ENCODE measurements at places on chromosomes 11 and 22.

DNA sequence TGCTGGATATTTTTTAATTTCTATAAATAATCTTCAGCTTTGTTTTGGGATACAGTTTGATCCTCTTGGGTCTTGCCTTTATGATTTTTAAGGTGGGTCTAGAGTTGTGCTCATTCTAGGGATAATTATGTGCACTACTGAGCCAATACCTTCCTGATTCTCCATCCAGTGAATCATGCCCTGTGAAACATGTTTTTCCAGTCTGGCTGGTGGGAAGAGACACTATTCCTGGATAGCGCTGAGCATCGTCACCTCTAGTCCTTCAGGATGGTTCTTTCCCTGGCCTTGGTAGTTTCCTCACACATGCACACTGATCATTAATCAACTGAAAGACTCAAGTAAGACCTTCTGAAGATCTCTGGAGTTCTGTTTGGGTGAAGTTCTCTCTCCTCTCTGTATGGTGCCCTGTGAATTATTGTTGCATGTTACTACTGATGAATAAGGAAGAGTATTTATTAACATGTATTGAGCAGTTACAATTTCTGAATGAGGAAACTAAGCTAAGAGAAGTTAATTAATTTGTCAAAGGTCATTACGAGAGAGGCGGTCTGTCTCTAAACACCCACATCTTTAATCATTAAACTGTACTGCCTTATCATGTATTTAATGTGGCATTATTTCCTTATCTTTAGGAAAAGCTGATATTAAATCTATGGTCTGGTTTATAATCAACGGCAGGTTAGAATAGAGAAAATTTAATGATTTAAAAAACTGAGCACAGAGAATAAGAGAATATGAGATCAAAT is 39.1 kb upstream of the LIPT2 start:
- DNase-seq, result no peak

- no peak for DNase-seq
Observed at GRCh38 chr11:113006896-113007445, 45.8 kb downstream of the NCAM1 start.

DNA sequence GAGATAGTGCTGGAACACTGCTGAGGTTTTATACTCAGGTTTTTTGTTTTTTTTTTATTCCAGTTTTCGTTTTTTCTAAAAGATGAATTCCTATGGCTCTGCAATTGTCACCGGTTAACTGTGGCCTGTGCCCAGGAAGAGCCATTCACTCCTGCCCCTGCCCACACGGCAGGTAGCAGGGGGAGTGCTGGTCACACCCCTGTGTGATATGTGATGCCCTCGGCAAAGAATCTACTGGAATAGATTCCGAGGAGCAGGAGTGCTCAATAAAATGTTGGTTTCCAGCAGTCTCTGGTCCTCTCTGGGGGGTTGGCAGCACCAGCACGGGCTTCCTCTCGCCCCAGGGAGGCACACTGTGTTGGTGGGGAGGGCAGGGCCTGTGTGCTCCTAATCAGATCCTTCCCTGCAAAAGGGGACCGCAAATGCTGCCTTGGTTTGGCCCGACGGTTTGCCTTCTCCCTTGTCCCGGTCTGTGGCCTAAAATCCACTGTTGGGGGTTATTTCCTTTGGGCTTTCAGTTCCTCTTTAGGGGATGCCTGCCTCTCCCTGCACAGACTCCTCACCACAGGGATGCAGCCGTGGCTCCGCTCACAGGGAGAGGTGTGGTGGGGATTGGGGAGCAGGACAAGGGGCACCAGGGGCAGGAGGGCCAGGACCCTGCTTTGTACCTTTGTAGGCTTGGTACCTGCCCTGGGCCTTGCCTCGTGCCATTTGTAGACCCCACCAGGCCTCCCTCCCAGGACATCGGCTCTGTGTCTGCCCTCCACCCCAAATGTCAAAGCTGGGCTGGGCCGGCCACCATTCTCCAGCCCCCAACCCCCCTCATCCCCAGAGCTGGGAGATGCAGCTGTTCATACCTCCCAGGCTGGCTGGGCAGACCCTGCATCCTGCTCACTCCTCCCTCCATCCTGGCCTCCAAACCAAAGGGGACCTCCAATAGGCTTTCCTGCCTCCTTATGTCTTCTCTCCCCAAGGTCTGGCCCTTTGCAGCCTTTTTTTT is 13.5 kb downstream of the MCAT start:
- no peak for DNase-seq

DNA sequence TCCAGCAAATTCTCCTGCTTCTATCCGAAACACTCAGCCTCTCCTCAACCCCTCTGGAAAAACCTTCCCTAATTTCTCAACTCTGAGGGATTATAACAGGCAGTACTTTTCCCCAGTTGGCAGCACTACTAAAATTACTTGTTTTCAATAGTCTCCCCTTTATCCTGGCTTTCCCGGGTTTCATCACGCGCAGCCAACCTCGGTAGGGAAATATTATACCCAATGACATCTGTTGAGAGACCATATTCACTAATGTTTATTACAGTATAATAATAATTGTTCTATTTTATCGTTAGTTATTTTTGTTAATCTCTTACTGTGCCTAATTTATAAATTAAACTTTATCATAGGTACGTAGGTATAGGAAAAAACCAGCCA is 330 bp upstream of the POLD3 start:
- DNase-seq, result no peak

DNA sequence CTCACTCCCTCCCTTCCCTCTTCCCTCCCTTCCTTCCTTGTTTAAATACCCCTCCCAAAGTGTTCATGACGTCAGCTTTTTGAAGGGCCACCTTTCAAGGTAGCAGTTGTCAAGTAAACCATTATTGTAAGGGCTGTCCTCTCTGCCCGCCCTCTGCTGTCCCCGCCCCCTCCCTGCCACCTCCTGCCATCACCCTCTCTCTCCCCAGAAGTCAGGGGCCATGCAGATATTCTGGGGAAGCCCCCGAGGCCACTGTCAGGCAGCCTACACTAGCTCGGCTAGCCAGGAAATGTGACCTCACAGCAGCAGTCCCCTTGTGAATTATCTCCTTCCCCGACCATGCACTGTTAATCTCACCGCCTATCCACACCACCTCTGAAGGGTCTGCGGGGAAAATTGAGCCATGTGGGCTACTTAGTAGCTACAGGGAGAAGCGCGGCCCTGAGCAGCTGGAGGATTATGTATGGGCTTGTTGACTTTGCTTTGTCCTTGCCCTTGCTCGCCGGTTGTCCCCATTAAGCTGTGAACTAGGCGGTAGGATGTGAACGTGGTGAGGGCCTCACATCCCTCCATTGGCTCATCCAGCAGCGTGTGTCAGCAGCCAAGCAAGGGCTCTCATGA is 42.1 kb upstream of the ATXN10 start:
- no peak for DNase-seq

DNA sequence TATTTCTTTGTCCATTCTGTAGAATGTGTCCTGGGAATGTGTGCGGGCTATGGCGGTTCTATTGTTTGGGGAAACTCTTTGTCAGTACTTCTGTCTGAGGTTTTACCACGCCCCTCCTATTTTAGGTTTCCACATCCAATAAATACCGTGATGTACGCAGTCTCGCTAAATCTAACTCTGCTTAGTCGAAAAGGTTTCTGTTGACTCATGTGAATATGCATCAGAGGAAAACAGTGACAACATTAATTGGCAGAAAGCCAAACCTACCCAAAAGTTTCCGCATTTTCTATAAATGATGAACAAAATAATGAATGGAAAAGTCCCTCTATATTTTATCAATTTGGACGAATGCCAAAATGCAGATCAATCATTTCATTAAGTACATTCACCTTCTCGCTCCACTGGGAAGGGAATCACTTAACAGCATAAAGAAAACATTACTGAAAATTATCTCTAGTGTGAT is 143.4 kb downstream of the MAML2 start:
- no peak for DNase-seq

DNA sequence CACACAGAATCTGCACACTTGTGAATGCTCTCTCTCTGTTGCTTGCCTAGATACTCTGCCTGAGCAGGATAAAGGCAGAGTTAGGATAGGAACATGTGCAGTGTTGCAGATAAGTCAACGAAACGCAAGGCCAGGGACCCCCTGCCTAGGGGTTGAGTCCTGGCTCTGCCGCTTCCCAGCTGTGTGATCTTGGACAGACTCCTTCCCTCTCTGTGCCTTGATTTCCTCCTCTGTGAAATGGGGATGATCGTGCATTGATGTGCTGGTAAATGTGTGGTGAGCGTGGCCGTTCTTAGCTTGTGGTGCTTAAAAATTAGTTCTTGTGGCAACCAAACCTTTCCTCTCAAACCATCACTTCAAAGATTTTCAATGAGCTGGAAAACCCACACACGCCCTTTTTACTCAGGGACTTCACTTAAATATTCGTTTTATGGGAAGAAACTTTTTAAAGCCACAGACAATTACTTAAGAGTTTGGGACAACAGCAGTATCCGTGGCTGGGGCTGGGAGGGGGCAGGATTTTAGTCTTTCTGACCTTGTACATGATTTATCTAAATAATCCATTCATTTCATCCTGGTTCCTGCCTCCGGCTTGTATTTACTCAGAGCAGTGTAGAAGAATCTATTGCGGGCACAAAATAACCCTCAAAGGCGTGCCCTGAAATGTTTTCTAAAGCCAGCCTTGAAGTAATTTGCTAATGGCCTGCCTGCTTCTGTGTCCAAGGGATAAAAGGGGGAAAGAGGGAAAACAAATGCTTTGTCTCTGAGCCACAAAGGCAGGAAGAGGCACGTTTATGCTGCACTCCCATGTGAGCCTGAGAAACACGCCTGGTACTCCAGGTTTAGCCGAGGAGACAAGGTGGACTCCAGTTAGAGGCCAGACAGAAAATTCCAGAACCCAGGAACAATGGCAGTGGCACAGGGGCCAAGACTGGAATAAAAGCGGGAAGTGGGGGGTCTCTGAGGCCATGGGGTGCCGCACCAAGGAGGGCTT is 85.0 kb upstream of the CRYBB3 start:
- DNase-seq, result no peak

DNA sequence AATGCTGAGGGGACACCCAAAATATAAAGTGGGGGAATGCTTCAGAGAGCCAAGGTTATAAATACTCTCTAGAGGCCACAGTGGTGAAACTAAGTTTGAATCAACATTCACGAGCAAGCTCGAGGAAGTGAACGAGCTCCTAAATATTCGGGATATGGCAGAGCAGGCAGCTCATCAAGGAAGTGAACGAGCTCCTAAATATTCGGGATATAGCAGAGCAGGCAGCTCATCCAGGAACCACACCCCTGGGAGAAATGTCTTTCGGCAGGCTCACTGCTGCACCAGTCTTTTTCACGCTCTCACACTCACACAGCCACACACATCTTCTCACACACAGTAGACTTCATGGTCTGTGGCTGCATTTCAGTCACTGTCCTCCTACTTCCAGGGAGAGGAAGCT is 787.5 kb downstream of the OPCML start:
- no peak for DNase-seq

- no peak for DNase-seq
Observed at GRCh38 chr11:12410006-12410728, 32.8 kb downstream of the PARVA start.

- peak; percentile 36 for DNase-seq
Observed at GRCh38 chr11:6319704-6320410, 444 bp downstream of the CAVIN3 start.

DNA sequence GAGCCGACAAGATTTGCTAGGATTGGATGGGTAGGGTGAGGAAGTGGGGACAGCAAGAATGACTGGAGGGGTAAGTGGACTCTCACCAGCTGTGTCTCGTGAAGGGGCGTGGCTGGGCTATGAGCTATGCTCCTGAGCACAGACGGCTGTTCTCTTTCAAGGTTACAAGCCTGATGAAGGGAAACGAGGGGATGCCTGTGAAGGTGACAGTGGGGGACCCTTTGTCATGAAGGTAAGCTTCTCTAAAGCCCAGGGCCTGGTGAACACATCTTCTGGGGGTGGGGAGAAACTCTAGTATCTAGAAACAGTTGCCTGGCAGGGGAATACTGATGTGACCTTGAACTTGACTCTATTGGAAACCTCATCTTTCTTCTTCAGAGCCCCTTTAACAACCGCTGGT is 19.9 kb downstream of the F2 start:
- DNase-seq, result no peak

DNA sequence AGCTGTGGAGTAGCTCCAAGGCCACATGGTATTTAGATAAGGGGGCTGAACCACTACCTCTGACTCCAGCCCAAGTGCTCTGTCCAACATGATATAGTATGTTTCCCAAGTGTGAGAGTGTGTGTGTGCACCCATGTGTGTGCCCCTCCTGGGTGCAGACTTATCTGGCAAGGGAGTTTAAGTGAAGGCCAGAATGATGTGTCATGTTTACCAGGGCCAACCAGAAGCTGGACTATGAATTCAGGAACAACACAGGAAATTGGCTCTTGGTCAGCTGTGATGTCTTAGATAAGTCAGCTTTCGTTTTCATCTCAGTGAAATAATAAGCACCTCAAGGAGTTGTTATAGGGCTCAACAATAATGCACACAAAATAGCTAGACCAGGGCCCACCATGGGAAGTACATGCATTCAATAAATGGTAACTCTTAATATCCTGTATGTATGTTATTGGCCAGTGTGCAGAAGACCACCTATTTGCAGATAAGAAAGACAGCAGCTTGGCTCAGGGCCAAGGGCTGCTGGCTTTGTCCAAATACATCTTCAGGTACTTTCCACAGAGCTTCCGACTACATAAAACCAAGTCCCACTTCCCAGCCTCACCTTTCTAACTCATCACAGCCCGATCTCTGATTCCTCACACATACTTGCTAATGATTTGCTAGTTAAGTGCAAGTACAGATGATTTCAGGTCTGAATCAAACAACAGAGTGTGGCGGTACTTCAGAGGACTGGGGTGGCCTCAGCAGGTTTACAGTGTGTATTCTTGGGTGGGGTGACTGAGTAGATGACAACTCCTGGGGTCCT is 120.9 kb downstream of the ME3 start:
- DNase-seq, result no peak

- DNase-seq, result no peak
Observed at GRCh38 chr11:8234425-8234821, 29.3 kb downstream of the LMO1 start.

- DNase-seq, result no peak
Observed at GRCh38 chr22:22657712-22658111, 13.3 kb downstream of the GGTLC2 start.

DNA sequence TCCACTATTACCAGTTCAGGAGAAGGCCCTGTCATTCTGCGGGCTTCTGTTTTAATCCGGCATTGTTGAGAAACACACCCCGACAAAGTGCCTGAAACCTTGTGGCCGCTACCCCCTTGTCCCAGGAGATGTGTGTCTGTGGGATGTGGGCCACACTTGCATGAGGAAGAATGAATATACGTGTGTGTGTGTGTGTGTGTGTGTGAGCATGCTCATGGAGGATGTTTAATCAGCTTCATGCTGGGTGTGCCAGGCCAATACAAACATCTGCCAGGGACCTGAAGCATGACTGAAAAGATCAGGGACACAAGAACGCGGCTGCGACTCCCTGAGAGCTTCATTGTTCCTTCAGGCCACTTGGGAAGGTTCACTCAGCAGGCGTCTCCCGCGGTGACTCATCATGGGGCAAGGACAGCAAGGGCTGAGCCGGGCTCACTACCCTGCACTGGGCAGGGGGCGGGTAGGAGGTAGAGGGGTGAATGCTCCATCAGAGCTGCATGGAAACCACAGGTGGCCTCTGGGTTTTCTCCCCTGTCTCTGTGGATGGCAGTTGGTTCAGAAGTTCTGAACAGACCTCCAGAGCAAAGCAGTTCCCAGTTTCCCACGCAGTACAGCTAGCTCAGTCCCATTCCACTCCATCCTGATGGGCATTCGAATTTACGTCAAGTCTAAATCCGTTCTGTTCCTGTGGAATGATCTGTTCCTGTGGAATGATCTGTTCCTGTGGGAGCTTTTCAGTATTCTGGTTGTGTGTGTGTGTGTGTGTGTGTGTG is 7.0 kb upstream of the MALAT1 start:
- DNase-seq, result no peak

GRCh38 chr22:23106906-23107367 is 34.9 kb downstream of the RSPH14 start:
- no peak for DNase-seq

- no peak for DNase-seq
Observed at GRCh38 chr22:38017272-38017920, 33.0 kb upstream of the SOX10 start.

All from stimulated activated CD4-positive, alpha-beta T cell treated with anti-CD3 and anti-CD28 coated beads, Interleukin-4, amount 100 ng/mL, for 48 hours (primary cell).